ENCODE measurements at places on chromosomes 1 and 21.

GRCh38 chr1:219629296-219629880 is 16.5 kb upstream of the ZC3H11B start:
- no peak for DNase-seq

- no peak for DNase-seq
Observed at GRCh38 chr1:10538646-10539355, 64.1 kb downstream of the PEX14 start.

- DNase-seq = no peak
Observed at GRCh38 chr1:226443439-226443838, 35.5 kb upstream of the PARP1 start.

- peak; percentile 24 for DNase-seq
Observed at GRCh38 chr1:48048064-48048463, 50.9 kb upstream of the TRABD2B start.

GRCh38 chr1:205274041-205274691 is 46.4 kb downstream of the TMCC2 start:
- peak; percentile 71 for DNase-seq

DNA sequence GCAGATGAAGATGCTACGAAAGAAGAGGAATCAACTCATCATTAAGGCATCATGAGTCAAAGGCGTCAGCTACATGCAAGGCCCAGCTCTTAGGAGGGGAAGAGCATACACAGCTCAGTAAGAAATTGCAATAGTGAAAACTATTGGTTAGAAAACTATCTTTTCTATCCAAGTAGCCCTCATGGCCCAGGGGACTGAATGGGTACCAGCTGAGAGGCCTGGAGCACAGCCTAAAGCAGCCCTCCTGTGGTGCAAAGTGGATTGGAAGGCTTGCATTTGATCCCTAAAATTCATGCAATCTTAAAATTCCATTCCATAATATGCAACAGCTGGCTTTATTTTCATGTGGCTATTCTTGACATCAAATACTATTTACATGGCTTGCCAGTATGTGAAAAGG is 251.8 kb upstream of the USP24 start:
- DNase-seq = no peak

DNA sequence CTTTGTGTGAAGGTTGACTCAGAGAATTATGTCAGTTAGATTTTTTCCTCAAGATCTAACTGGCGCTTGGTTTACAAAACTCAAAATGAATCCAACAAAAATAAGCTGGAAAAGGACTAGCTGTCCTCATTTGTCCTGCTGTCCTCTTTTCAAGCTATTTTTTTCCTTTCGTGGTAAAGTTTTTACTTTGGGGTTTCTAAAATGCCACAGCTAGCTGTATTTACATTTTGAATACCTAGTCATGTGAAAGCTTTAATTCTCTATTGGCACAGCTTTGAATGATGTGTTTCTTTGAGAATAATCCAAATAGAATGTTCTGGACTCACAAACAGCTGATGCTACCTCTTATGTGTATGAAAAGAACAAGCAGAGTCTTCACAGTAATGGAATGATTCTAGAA is 673.6 kb upstream of the NR5A2 start:
- DNase-seq = no peak

DNA sequence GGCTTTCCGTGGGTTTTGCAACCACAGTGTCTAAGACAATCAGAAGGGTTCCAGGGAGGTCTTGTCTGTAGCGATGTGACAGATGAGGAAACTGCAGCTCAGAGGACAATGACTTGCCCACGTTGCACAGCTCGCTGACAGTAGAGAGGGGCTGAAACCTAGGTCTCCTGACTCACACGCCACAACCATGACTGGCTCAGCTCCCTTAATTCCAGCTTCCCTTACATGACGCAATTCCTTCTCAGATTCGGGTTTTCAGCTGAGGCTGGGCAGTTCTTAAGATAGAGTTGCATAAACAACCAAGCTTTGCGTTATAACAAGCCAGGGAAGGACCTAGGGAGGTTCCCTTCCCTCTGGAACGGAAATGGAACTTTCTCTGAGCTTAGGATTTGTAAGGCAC is 36.3 kb downstream of the DHCR24 start:
- no peak for DNase-seq

DNA sequence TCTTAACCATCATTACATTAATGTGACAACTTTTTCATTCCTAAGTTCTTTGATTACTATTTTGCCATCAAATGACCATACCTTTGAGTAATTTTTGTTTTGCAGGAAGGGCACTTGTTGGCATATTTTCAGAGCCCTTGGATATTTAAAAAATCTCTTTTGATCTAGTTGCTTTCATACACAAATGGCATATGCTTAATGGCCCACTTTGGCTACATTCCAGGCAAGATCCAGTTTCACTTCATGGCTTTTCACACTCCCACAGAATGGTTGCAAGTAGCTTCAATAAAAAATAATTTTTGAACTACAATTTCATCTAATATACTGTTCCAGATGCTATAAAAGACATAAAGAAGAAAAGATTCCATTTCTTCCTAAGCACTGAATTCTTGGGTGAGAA is 18.1 kb downstream of the ADAM30 start:
- DNase-seq = no peak

- DNase-seq = no peak
Observed at GRCh38 chr1:84174051-84174556, 30.0 kb downstream of the PRKACB start.

- DNase-seq = no peak
Observed at GRCh38 chr1:209809611-209810010, 3.7 kb upstream of the IRF6 start.

GRCh38 chr1:41404308-41404761 is 43.1 kb downstream of the FOXO6 start:
- DNase-seq = peak; percentile 42

- DNase-seq = peak; percentile 93
Observed at GRCh38 chr1:225378880-225379279, 49.0 kb downstream of the LBR start.

DNA sequence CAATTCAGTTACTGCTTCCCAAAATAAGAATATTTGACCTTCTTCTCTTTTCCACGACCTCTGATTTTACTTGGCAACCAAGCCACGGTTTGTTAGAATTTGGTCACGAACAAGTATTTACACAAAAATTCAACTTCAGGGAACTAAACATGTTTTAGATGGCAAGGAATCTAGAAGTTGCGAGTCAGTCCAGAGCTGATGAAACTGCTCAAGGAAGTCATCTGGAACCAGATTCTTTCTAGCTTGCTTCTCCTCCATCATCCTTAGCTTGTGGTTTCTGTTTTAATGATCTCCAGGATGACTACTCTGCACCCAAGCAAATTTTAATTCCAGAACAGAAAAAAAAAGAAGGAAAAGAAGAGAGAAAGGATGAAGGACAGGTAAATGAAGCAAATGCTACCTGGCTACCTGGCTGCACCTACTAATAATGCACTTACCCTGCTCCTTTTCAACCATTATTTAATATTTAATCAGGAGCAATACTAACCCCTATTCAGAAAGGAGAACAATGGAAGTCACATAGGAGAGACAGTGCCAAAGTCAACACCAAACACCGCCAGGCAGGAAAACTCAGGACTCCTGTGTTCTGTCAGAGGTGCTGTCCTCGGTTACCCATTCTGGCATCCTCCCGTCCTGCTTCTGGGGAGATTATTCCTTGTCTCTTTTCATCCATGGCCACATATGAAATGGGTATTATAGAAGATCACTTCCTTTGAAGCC is 54.2 kb upstream of the RGS7 start:
- DNase-seq = no peak

- no peak for DNase-seq
Observed at GRCh38 chr1:2259668-2260402, 31.7 kb downstream of the SKI start.

- DNase-seq = no peak
Observed at GRCh38 chr1:192852001-192852947, 43.4 kb downstream of the RGS2 start.

DNA sequence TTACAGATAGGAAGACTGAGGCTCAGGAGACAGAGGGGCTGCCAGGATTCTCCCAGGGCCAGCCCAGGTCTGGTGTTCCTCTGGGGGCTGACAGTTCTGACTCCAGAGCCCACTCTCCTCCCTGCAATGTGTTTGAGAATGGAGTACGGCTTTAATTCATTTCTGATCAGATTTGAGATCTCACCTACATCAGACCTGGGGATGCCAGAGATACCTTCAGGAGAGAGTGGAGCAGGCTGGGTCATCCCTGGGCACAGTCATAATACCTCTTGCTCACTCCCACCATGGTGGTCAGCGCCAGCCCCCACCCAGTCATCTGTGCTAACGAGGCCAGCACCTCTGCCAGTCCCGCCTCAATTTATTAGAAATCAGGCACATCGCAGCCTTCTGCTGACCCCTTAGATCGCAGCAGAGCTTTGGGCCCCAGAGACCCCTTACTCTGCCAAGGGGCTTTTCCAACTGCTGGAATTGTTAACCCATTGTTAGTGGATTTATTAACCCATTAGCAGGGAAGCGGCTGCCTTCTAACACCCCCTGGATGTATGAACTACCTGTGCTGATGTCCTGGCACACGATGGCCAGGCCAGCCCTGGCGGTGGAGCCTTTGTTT is 352.1 kb downstream of the MATN1 start:
- no peak for DNase-seq

DNA sequence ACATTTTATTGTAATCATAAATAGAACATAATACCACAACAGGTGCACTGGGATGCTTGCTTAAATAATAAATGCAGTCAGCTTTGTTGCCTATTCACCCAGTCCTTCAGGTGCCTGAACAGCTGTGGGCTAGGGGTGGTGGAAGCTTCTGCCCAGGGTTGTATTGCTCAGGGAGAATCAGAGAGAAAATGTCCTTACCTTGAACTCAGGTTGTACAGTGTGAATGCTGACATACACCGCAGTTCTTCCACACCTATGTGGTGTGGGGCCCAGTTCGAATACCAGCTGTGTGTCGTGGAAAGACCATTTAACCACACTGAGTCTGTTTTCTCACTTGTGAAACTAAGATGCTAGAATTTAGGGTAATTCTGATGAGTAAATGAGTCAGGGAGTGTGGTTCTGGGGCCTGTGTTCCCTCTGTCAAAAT is 115.7 kb upstream of the ATP1A1 start:
- no peak for DNase-seq

GRCh38 chr1:6392809-6393399 is 663 bp downstream of the ACOT7 start:
- no peak for DNase-seq

- no peak for DNase-seq
Observed at GRCh38 chr21:26179501-26179900, 8.9 kb upstream of the APP start.

- no peak for DNase-seq
Observed at GRCh38 chr1:45508295-45509151, 8.4 kb downstream of the MMACHC start.

DNA sequence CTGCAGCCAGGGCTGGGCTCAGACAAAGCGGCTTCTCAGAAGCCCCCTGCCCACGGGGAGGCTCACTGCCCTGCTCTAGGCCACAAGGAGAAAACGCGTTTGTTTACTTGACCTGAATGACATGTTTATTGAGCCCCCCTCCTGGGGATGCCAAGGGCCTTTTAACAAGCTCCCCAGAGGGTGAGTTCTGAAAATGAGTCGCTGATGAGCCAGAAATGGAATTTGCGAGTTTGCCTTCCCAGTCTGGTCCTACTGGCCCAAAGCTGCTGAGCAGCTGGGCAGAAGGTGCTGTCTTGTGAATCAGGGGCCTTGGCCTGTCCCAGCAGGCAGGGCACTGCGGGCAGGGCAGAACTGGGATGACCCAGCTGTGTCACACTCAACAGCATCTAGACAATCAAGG is 120.6 kb downstream of the SYF2 start:
- peak; percentile 27 for DNase-seq

DNA sequence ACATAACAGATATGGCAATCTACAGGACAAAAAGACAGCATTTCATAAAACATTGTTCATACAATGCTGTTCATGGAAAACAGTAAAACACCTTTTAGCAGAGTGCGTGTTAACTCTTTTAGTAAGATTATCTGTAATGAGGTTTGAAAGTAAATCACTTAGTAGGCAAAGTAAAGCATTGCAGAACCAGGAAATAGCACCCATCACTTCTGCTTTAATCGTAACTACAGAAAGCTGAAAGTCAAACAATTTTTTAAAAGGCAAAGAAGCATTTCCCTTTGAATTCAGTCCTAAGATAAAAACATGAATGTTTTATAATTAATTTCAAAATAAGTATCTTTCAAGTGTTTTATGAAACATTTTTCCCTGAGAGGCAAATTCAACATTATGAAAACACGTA is 63.3 kb upstream of the RNF11 start:
- DNase-seq = no peak

GRCh38 chr1:240663169-240663879 is 51.4 kb upstream of the GREM2 start:
- DNase-seq = no peak

DNA sequence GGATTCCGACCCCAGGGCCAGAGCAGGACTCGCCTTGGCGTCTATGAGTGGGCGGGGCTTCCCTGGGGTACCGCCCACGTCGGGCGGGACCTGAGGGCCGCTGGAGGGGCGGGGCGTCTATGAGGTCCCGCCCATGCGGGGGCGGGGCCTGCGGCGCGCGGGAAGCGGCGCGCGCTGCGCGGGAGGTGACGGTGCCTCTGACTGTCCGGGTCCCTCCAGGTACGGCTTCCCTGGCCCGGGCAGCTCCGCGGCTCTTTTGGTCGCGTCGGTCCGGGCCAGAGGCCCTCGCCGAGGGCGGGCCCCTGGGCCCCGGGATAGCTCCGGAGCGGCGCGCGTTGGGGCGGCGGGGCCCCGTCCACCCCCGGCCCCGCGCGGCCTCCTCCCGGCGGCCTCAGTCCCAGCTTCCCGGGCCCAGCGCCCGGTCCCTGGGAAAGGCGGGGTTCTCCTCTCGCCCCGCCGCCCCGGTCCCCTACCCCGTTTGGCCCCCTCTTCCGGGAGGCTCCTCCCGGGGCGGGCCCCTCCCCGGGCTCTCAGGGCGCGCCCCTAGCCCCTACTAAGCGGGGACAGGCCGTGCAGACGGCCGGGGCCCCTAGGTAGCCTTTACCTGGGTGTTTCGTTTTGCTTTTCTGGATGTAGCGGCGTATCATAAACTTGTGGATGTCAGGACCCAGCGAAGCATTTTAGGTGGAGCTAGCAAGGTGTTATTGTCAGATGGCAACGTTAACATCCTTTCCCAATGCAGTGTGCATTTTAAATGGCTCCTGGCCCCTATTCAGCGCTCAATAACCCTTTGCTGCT is at the start of gene CHAF1B:
Gene CHAF1B, plus strand, starts transcription at position 160 of the 798 bp plus-strand sequence. CDS start 745 bp downstream, outside the sequence.
- DNase-seq = peak; percentile 89

DNA sequence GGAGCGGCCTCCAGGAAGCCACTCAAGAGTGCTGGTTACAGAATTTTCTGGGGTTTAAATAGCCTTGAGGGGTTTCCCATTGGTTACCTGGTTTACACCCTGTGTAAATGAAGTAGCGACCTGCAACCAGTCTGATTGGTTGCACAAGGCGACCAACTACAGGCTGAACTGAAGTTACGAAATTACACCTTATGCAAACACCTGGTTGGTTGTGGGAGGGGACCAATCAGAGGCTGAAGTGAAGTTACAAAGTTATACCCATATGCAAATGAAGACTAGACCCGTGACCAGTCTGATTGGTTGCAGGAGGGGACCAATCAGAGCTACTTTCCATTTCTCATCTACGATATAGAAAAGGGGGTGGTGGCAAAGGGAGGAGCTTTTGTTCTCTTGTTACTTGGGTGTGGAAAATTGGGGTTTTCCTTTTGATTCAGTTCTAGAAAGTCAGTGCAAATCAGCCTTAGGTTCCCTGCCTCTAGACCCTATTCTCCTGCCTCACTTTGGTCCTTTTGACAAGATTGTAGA is 22.2 kb upstream of the C1orf174 start:
- DNase-seq = no peak

All from ELF-1 (cell line).